Stimulated activated CD8-positive, alpha-beta memory T cell treated with anti-CD3 and anti-CD28 coated beads, Interleukin-15, amount 100 ng/mL, for 48 hours (primary cell): ENCODE measurements at places on chromosomes 5 and 9.

DNA sequence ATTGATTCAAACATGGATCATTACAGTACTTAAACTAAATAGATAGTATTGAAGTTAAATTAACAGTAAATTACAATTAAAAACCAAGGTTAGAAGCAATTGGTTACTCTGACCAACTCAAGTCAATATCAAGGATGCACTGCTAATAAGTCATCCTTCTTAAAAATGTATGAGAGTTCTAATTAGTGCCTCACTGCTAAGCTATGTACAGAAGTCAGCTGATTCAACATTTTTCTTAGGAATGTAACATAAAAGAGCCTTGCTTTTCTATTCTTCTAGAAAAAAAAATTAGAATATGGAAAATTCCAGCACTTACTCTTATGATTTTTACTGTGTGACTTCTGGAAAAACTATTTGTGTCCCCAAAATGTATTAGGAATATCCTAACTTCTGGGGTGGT lies 75.7 kb upstream of the FBN2 start:
- no peak for DNase-seq

DNA sequence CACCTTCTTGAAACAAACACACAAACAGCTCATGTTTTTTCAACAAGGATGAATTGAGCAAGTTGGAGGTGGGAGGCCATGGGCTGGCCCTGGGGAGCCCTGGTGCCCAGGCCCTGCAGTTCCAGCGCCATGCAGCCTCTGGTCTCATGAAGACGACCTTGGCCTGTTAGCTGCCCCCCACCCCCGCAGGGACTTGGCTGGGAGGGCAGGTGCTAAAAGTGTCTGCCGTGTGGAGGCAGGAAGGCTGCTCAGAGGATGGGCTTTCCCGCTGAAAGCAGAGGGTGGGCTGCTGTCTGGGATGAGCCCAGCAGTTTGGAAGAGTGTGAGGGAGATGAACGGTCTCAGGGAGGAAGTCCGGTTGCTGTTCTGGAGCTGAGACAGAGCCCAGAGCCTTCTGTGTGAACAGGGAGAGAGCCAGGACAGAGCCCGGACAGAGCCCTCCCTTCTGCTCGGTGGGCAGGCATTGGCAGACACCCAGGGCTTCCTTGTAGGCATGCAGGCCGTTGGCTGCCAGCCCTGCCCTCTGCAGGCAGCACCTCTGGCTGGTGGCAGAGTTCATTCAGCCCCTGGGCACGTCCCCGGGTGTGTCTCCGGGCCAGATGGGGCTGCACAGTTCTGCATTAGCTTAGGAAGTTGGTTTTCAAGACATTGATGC lies 18.7 kb downstream of the ROPN1L start:
- no peak for DNase-seq

GRCh38 chr9:133726401-133727276 lies 11.5 kb downstream of the SARDH start:
- DNase-seq = no peak

DNA sequence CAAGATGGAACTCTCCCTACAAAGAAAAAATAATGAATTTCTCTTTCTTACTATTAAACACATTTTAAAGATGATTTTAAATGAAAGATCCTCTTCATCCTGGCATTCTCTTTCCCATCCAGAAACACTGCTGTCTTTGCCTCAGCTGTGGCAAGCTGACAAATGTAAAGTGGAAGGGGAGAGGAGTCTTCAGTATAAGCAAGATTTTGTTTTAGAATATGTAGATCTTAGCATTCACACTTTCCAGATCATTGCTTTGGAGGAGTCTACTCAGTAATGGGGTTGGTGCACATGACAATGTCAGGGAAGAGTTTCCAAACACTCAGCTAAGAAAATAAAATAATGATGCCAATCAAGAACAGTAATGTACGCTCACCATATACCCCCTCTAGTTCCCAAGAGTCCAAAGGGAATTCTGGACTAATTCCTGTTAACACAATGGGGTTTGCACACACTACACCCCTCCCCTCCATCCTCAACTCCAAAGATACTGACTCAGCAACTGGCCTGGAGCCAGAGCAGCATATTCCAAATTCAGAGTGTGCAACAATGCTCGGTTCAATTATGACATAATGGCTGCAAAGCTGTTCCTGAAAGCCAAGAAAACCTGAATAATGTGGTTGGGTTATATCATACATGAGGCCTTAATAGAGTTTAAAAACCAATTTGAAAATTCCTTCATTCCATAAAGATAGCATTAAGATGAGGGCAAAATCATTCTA lies 4.6 kb downstream of the C5orf63 start:
- no peak for DNase-seq

- no peak for DNase-seq
Measured at GRCh38 chr9:107049046-107049802, 186.3 kb downstream of the ZNF462 start.

- no peak for DNase-seq
Measured at GRCh38 chr5:100299261-100299660, 235.9 kb upstream of the FAM174A start.

GRCh38 chr5:54390015-54390414 lies 65.5 kb upstream of the HSPB3 start:
- no peak for DNase-seq

DNA sequence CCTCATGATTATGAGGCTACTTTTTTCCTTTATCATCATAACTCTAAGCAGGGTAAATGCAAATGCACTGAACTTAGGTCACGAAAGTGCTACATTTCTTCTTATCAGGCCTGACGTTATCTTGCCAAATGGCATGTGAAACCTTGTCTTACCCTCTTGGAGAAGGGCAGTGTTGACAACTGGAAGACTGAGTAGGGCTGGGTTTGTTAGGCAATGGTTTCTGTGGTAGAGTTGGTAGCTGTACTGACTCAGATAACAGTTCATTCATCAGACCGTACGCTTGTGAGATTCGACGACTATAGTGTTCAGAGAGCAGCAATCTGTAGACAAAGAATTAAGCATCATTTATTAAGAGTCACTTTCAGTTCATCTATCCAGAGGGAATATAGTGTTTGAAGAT lies 127.7 kb downstream of the CPLANE1 start:
- no peak for DNase-seq
